ENCODE measurements at places on chromosomes 5 and 9.

GRCh38 chr9:15121630-15122029 lies 185.4 kb downstream of the TTC39B start:
- no peak for DNase-seq

DNA sequence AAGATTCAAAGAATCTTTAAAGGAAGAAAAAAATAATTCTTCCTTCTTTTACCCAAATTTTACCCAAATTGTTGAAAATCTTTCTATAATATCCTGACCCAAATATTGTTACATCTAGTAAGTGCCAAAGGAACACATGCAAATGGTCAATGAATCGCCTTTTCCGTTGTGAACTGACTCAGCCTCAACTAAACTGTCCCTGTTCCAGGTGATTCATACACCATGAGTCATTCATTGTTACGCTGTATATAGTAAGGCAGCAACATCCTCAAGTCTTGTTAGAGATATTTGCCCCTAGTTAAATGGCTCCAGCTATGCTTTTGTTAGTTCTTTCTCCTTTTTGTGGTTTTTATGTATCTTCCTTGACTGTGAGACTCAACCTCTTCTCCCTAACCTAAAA lies 9.7 kb downstream of the PTGER4 start:
- no peak for DNase-seq

DNA sequence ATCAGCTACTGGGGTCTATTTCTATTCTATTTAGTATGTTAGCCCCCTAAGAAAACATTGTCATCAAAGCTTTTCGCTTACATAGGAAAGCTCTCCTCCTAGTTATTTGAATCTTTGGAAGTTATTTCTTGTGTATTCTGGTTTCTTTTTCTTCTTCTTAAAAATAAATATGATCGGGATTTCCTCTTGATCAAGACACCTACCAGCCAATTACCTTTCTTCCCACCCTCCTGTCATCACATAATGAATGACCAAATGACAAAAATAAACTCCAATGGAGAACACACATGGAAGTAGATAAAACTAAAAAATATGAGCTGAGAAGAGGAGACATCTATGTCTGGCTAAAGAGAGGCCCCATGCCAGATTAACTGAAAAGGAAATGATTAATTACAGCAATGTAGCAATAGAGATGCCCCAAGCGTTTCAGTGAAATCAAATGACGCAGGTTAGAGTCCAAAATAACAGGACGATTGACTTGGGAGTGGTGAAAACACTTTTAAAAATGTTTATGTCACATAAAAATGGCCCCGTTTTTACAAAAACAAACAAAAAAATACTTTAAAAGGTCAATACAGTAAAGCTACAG lies 59.5 kb upstream of the PCSK1 start:
- no peak for DNase-seq

- DNase-seq = no peak
Observed at GRCh38 chr5:78472469-78473106, 112.2 kb downstream of the SCAMP1 start.

DNA sequence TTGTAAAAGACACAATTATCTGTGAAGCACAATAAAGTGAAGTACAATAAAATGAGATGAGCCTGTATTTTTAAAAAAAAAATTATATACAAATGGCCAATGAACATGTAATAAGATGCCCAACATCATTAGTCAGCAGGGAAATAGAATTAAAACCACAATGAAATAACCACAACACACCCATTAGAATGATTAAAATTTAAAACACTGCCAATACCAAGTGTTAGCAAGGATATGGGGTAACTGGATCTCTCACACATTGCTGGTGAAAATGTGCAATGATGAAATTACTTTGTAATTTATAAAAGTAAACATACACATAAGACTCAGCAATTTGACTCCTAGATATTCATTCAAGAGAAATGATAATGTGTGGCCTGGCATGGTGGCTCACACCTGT lies 62.8 kb downstream of the SHOC1 start:
- DNase-seq = no peak

GRCh38 chr5:153463806-153464205 lies 26.7 kb upstream of the GRIA1 start:
- no peak for DNase-seq

DNA sequence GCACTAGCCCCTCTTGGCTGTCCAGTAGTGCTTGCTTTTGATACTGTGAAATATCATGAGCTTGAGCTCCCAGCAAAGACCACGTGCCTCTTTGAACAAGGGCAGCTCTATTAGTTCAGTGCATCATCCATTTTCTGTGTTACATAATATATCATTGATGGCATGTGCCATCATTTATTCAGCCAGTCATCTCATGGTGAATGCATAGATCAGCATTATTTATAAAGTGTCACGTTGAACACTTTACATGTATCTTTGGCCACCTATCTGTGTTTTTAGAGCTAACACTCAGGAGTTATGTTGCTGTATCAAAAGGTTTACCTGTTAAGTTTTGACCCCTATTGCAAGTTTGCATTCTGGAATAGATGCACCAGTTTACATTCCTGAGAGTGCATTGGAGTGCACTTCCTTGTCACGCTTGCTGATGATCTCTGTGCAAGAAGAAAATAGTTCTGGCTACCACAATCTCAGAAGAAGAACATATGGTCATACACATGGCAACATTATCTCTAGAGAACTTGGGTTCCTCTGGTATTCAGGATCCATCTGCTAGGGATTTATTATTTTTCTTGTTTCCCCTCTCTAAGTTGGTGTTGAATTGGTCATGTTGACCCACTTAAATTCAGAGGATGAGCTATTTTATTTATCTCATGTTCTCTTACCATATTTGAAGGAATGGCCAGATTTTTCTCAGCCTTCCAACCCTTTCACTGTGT lies 120.9 kb downstream of the SH3GL2 start:
- DNase-seq = no peak

DNA sequence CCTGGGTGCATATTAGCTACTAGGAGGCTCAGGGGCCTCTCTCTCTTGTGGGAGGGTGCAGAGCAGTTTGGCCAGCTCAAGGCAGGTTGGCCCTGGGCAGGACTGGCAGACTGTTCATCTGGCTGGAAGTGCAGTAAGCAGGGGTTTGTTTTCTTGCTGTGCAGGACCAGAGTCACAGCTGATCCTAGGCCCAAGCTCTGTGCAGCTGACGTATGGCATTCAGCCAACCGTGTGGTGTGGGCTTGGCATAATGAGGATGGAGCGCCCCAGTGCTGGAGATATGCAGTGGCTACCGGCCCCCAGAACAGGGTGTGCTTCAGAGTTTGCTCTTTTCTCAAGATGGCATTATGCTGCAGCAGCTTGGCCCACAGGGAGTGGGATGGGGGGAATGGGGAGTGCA lies 31.0 kb upstream of the PHF24 start:
- DNase-seq = no peak

- no peak for DNase-seq
Observed at GRCh38 chr9:98992885-98993569, 49.3 kb downstream of the COL15A1 start.

- DNase-seq = no peak
Observed at GRCh38 chr5:75435096-75435495, 76.3 kb downstream of the CERT1 start.

DNA sequence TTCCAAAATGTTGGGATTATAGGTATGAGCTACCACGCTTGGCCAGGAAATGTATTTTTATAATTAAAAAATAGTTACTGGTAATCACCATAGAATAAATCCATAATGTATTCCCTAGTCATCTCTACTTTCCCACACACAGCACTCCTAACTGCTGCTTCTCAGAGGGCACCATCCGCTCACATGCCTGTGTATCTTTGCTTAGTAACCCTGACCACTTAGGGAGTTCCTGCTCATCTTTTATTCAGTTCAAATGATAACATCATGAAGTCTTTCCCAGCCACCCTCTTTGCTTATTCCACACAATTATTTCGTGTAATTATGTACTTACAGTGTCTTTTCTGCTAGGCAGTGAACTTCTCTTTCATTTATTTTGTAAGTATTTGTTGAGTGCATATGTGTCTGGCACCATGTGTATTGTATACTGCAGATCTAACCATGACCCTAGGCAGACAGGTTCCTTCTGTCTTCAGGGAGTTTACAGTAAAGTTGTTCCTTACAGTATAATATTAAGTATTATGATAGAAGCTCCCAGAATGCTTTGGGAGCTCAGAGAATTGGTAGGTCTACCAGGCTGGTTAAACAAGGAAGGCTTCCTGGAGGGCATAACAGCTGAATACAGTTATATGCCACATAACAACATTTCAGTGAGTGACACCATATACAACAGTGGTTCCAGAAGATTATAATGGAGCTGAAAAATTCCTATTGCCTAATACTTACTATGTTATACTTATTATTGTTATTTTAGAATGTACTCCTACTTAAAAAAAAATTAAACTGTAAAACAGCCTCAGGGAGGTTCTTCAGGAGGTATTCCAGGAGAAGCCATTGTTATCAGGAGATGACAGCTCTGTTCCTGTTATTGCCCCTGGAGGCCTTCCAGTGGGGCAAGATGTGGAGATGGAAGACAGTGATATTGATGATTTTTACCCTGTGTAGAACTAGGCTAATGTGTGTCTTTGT lies 39.2 kb downstream of the DCAF10 start:
- no peak for DNase-seq

GRCh38 chr5:1385395-1386273 lies 40.7 kb upstream of the CLPTM1L start:
- peak; percentile 77 for DNase-seq

DNA sequence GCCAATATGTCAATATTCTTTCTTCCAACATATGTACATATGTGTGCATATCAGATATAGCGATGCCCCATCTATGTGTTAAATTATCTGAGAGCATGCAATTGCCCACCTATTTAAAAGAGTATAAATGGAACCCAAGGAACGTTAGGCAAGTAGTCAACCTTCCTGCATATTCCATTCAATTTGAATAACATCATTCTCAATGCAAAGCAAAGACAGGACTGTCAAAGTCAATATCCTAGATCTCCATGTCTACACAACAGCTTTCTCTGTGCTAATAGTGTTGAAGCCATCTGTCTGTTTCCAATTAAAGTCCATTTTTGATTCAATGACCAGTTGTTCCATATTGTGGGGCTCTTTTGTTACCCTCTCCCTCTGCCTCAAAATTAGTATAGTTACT lies 85.3 kb upstream of the COX7C start:
- no peak for DNase-seq

- peak; percentile 72 for DNase-seq
Observed at GRCh38 chr5:116574367-116575325, at the start of gene SEMA6A. TSS of gene SEMA6A (minus strand) at chr5:116574823. CDS start at chr5:116504944, 69,879 bp downstream.

- no peak for DNase-seq
Observed at GRCh38 chr5:73106335-73106734, 14.0 kb upstream of the TMEM171 start.

DNA sequence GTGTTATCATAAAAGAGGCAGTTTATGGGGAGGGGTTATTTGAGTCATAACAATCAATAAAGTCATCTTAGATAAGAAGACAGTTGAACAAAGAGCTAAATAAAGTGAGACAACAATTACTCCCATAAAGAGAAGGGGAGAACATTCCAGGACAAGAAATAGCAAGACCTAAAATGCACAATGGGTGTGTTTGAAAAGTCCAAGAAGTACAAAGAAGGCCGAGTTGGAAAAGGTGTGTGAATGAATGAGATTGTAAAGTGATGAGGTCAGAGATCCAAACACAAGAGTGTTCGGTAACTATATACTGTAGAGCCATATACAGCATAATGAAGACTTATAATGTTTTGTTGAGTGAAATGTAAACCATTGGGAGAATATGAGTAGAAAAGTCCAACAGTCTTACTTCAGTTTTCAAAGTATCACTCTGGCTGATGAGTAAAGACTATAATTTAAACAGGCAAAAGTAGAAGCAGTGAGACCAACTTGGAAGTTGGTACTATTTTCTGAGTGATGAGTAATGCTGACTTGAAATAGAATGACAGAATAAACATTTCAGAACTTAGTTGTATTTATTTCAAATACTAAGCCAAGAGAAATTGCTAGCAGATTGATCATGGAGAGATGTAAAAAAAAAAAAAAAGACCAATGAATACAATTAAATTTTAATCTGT lies 868.7 kb upstream of the CDH9 start:
- DNase-seq = no peak

DNA sequence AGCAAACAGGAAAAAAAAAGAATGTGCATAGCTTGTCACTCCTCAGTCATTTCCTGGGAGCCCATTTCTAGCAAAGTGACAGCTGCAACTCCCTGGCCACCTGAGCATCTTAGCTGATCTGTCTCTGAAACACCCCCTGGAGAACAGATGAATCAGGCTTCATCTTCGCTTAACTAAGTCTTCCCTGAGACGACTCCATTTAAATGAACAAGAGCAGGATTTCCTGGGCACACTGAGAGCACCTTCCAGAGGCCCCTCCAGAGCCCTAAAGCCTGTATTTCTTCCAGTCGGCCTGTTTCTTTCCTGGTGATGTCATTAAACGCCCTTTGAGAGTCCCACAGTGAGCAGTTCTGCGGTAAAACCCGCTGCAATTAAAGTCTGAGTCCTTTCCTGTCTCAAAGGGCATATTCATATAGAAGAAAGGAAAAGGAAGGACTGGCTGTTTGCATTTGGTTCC lies 13.9 kb downstream of the TGFBI start:
- no peak for DNase-seq

- no peak for DNase-seq
Observed at GRCh38 chr9:130138171-130138653, 34.0 kb upstream of the NCS1 start.

GRCh38 chr9:69379270-69379982 lies 54.4 kb downstream of the ENTREP1 start:
- DNase-seq = no peak

DNA sequence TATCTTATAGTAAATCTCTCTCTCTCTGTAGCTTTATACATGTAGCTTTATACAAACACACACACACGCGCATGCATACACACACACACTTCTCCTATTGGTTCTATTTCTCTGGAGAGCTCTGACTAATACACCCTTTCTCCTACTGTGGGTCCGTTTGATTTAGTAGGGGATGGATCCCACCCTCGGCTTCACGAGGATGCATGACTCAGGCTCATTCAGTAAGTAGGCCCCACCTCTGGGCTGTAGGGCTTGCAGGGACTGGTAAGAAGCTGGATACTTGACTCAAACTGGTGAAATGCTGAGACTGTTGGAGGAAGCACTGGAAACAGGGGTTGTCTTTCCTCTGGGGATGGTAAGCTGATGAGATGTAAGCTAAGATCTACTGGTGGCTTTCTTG lies 98.7 kb downstream of the SLC24A2 start:
- no peak for DNase-seq

GRCh38 chr9:72996684-72997314 lies 43.9 kb upstream of the ALDH1A1 start:
- DNase-seq = no peak

DNA sequence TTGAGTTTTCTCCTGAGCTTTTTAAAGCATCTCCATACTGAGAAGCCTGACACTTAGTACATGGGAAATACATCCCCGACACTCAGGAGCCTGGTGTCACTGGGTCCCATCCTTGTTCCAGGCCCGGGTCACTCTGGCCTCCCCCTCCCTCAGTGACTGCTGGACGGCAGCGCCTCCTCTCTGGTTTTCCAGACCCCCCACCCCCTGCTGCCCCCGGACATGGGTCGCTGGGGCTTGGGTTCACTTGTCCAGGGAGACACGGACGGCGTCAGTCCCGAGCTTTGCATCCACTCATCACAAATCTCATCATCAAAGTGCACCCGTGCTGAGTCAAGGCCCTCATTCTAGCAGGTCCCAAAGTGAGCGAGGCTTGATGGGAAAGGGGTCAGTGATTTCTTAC lies 243.0 kb downstream of the IRX2 start:
- no peak for DNase-seq

- DNase-seq = no peak
Observed at GRCh38 chr5:32455311-32455710, 10.8 kb upstream of the ZFR start.

Measured in NCI-H187 (cell line).